ENCODE measurements at places on chromosomes 3 and 15. TPM values are rescaled to one million over a fixed set of nuclear protein-coding genes. Genes with fewer than 3 reads are reported as not detected.

The CACNA1D gene
- total RNA-seq, result 0.49 TPM

The CEP97 gene
- total RNA-seq, result 4.9 TPM

The SAMMSON gene
- total RNA-seq, result not detected

The ASB7 gene
- total RNA-seq, result 10.0 TPM

The CSPG5 gene
- total RNA-seq, result 0.76 TPM

The SERINC4 gene
- not detected for total RNA-seq

The TPM1 gene
- total RNA-seq, result 745 TPM
